ENCODE measurements at places on chromosomes 13 and 19.

- no peak for DNase-seq
Measured at GRCh38 chr13:93637852-93638251, 411.2 kb downstream of the GPC6 start.

GRCh38 chr19:2253106-2254063, 2.8 kb downstream of the JSRP1 start:
- DNase-seq: no peak

- DNase-seq: no peak
Measured at GRCh38 chr13:80386002-80386401, 45.1 kb upstream of the SPRY2 start.

GRCh38 chr19:40889366-40889765, 7.3 kb upstream of the CYP2A7 start:
- DNase-seq: no peak

DNA sequence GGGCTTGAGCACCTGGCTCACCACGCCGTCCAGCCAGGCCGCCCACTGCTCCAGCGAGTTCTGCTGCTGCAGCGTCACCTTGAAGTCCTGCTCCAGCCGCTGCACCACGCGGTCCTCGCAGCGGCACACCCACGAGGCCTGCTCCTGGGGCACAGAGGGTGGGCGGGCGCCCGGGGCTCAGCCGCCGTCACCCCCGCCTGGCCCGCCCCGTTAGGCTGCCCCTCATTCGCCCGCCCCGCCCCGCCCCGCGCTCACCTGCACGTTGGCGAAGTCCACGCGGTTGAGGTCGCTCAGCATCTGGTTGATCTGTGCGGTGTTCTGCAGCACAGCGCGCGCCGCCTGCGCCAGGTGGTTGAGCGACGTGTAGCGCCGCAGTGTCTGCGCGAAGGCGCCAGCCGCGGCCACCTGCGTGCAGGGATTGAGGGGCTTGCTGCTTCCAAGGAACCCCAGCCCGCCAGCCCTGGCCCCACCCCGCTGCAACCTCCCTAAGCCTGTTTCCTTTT, 11.3 kb downstream of the DCAF15 start:
- DNase-seq: no peak

DNA sequence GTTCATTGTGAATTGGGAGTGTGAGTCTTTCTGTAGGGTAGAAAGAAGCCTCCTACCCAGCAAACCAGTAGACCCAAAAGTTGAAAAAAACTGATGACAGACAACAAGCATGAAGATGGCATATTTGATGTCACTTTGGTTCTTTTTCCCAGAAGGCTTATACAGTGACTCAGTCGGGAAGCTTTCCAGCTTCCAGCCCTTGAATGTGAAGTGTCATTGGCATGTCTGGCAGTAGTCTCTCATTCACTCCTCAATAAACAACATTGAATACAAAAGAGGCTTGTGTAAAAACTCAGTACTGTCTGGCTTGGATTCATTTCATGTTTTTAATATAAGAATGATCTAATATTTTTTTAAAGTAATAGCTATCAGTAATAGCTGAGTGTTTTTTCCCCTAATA, 68.7 kb downstream of the IPO5 start:
- peak; percentile 38 for DNase-seq

DNA sequence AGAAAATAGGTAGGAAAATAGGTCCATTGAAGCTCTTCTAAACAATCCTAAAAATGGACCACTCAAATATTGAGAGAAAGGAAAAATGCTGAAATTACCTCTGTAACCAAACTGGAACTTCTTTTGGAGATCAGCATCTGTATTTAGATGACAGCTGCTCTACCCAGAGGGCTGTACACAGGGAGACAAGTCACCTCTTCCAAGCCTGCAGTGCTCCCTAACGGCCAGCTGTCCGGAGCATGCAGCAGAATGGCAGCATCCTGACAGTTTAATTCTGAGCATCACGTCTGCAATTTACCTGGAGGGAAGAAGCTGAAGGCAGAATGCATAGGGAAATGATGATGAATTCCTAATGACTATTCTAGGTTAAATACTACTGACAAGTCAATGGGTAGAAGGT, 62.8 kb upstream of the DIAPH3 start:
- peak; percentile 8 for DNase-seq

- DNase-seq: no peak
Measured at GRCh38 chr13:44148159-44148914, 225.3 kb upstream of the SERP2 start.

GRCh38 chr13:104785952-104786351, 1719.7 kb upstream of the SLC10A2 start:
- no peak for DNase-seq

DNA sequence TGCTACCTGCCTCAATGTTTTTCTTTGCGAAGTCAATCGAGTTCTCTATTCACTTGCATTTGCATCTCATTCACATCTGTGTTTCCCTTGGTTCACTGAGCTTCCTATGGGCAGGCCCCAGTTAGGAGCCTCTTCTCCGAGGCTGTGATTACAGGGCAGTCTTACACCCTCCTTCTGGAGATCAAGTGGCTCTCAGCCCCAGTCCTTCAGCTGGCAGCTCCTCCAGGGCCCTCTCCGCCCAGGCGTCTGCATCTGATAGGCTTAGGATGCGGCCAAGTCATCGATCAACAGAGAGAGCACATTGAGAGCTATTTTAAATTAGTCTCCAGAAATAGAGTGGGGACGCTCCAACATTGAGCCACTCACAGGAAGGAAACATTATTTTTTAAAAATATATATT, 44.2 kb downstream of the MBNL2 start:
- no peak for DNase-seq

- DNase-seq: no peak
Measured at GRCh38 chr19:45591004-45591637, 6.5 kb upstream of the OPA3 start.

Data from AG04450 (cell line).